ENCODE measurements at places on chromosomes 7 and 10.

GRCh38 chr7:73904219-73905137 lies 43.5 kb downstream of the TMEM270 start:
- DNase-seq, result no peak

GRCh38 chr10:91555455-91555854 lies 77.4 kb downstream of the PPP1R3C start:
- no peak for DNase-seq

- DNase-seq, result no peak
Observed at GRCh38 chr10:113922787-113923570, 68.5 kb downstream of the NHLRC2 start.

GRCh38 chr7:146565872-146566271 lies 449.3 kb downstream of the CNTNAP2 start:
- no peak for DNase-seq

GRCh38 chr7:156236181-156236889 lies 404.2 kb upstream of the RNF32 start:
- no peak for DNase-seq

GRCh38 chr7:70695795-70696083 lies 436.2 kb upstream of the GALNT17 start:
- DNase-seq, result no peak

- no peak for DNase-seq
Observed at GRCh38 chr7:32869716-32870115, 21.8 kb downstream of the KBTBD2 start.

All from T-helper 2 cell (primary cell).